ENCODE measurements at places on chromosomes 6 and 20. TPM values are rescaled to one million over a fixed set of nuclear protein-coding genes. Genes with fewer than 3 reads are reported as not detected.

The TNFRSF6B gene
- total RNA-seq, result 4.5 TPM

The MYLK4 gene
- total RNA-seq, result 0.84 TPM

The ZNF318 gene
- 5.0 TPM for total RNA-seq

The ADGRF1 gene
- total RNA-seq, result 32.8 TPM

The SNAI1 gene
- total RNA-seq, result 0.36 TPM

DNA sequence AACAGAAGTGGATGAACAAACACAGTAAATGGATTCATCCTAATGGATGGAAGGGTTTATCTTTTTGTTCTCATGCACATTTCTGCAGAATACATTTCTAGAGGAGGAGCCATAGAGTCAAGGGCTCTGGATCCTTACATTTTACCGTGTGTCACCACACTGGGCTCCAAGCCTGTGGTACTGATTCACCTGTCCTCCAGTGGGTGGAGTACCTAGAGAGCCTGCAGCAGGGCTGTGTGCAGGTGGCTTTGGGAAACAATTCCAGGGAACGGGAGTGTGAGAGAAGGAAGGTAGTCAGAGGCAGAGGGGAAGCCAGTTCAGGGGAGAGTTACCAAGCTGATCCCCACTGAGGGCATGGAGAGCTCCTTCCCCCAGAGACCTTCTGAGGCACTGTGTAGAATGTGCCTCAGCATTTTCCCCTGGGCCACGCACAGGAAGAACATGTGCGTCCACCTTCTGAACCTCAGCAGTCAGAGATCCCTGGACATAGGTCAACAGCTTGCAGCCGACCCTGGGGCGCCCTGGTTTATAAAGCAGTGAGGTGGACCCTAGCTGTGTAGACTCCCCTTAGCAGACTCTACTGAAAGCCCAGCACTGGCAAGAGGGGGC is 85.3 kb upstream of the SLC22A23 start:
- ATAC-seq, result peak; percentile 81

DNA sequence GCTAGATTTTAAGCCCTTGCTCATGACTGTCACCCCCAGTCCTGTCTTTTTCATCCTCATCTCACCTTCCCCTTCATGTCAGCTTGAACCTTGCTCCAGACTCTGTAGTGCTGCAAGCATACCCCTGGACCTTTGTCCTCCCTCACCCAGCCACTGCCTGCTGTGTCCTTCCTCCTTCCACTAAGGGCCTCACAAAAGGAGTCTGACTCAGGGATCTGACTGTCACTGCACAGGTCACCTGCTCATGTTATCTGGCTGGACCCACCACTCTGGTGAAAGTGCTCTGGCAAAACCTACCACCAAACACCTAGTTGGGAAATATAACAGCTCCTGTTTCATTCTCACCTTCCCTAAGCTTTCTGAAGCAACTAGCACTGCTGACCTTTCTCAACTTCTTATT is 151.4 kb downstream of the INSM1 start:
- peak; percentile 7 for ATAC-seq

DNA sequence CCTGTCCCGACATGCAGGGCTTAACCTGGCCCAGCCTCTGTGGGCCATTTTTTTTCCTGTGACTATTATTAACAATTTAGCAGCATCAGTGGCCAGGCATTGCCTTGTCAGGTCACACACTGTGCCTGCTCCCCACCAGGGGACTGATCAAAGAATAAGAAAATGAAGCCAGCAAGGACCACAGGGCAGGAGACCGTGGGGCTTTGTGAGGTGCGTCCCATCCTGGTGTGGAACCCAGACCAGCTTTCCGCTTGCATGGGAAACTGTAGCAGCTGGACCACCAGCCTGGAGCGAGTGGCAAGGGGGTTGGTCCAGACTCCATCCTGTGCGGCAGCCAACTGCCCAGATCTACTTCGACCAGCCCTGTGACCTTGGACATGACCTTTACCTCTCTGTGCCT is 218.3 kb downstream of the ANKRD60 start:
- no peak for ATAC-seq

DNA sequence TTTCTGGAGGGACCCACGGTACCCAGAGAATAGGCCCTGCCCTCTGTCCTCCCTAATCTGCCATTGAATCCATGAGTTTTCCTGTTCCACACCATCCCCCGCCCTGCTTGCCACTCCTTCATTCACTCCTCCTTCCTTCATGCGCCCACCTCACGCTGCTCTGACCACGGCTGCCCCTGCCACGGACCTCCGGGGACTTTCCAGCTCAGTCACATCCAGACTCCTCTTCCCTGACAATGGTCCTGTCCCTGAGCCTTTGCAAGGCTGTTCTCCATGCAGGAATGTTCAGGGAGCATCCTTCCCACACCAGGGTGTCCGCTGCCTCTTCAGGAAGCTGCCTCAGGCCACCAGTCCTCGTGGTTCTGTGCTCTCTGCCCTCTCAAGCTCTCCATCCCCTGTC is 25.9 kb downstream of the GLP1R start:
- ATAC-seq, result no peak

DNA sequence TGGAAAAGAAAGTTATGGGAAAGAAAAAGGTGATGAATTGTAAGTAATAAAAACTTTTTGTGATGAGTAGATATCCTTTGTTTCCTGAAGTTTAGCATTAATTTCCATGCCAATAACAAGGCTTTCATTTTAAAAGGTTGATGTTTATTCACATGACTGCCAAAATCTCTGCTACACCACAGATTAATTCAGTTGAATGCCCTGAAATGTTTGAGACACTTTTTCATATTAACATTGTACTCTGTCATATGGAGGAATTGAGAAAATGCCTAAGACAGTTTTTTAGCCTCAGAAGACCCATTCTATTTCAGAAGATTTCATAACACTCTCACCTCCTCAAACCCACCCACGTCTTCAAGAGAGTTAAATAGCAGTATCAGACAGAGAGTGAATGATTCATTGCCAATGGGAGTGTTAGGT is 115.5 kb downstream of the ADGRG6 start:
- no peak for ATAC-seq

The ZSWIM3 gene
- 1.4 TPM for total RNA-seq

The SPATS1 gene
- not detected for total RNA-seq

The OR10C1 gene
- not detected for total RNA-seq

The RNF39 gene
- total RNA-seq, result 2.6 TPM

GRCh38 chr20:62238569-62239277 is 402 bp downstream of the OSBPL2 start:
- ATAC-seq, result peak; percentile 11

Measured in esophagus mucosa (tissue), 1 donor.